ENCODE measurements at places on chromosomes 12 and 14.

- no peak for DNase-seq
Measured at GRCh38 chr12:127538316-127538715, 728.7 kb upstream of the TMEM132C start.

DNA sequence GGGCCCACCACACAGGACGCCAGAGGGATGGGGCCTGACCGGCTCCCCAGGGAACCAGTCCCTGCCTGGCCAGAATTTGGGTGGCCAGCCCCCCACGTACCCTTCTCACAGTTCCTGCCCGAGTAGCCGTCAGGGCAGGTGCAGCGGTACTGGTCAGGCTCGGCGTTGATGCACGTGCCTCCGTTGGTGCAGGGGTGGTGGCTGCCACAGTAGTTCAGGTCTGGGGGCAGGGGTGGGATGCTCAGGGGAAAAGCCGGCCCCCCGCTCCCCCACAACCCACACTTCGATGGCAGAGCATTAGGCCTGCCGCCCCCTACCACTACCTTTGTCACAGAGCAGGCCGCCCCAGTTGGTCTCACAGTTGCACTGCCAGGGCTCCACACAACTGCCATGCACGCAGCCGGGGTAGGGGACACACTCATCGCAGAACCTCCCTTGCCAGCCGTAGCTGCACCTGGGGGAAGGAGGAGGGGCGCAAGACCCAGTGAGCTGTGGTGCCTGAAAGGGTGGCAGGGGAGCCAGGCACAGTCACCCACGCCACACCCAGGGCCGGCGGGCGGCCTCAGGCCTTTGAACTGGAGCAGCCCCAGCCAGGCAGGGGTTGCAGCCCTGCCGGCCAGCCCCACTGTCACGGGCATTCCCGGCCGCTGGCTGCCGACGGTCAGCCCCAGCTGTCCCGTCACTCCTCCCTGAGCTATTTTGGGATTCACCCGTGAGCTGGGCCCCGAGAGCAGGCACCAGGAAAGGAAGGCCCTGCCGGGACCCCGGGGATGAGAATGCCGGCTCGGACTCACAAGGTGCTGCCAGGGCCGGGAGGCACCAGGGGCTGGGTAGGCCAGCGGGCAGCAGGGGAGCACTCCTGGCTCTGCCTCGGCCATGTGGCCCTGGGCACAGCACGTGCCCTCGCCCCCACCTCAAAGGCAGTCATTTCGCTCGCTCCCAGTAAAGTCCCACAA lies 16.5 kb downstream of the JAG2 start:
- no peak for DNase-seq

- DNase-seq, result no peak
Measured at GRCh38 chr12:47982311-47982710, 18.9 kb downstream of the TMEM106C start.

DNA sequence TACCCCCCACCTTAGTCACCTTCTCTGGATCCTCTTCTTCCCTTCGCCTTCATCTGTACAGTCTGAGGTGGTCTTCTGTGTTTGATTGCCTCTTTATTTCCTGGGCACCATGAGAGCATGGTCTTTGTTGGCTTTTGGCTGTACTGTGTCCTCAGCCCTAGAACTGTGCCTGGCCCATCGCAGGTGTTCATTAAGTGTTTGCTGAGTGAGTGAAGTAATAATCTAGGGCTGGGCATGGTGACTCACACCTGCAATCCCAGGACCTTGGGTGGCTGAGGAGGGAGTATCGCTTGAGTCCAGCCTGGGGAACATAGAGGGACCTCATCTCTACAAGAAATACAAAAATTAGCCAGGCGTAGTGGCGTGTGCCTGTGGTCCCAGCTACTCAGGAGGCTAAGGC lies 13.9 kb downstream of the ALDH2 start:
- DNase-seq, result no peak

GRCh38 chr14:45290547-45290946 lies 37.5 kb upstream of the MIS18BP1 start:
- no peak for DNase-seq

DNA sequence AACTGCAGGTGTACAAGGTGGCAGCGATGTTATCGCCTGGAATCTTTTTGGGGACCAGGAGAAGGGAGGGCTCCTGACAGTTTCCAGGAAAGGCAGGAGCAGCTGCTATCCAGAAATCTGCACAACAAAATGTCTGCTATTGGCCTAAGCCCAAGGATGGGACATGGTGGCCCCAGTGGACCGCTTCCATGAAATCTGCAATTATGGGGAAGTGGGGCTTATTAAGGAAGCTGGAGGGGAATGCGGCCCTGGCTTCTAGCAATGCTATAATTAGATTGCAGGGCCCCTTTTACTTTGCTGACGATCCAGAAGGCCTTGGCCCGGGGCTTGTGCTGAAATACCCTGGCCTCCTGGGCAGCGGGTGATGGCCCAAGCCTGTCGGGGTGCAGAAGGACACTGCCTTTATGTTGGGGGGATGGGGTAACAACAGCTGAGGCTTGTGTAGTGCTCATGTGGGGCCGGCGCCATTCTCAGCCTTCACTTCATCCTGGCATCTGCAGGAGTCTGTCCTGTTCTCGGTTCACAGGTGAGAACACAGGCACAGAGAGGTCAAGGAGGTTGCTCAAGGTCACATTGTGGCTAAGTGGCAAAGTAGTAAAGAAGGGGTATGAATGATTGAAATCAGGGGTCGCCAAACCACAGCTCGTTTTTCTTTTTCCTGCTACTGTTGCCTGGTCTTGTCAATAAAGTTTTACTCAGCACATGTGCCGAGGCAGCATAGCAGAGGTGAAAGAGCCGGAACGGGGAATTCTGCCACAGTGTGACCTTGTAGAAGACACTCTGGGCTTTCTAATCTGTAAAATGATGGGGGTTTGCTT lies 153.5 kb downstream of the RBM19 start:
- no peak for DNase-seq

DNA sequence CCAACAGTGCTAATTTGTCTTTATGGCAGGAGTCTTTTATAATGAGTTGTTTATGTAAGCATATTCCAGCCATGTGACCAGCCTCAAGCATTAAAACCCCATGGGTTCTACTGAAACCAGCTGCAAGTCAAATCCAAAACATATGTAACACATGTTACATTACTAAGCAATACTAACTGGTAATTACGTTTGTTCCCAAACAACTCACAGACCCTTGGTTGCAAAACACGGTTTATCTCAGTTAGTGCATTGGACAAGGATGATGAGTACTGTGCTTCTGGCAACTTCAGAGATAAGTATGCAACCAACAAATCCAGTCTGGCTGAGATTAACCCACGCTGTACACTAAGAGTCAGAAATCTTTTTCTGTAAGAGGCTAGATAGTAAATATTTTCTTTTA lies 110.1 kb upstream of the FAR2 start:
- DNase-seq, result no peak

GRCh38 chr14:75205591-75205990 lies 29.2 kb upstream of the TMED10 start:
- DNase-seq, result no peak

DNA sequence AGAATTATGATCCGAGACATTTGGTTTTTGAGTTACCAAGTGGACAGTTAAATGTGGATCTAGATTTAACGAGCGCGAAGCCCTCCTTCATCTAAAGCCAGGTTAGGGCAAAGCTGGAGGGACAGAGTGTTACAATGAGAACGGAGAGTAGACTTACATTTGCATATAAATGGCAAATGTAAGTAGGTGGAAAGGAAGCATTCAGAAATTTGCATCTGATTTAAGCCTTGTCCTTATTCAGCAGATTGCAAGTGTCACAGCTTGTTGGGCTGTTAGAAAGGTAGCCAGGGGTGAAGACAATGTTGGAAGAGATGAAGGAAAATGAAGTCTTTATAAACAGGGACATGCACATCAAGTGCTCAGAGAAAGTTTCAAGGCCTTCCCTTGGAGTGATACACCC lies 806.2 kb downstream of the GALC start:
- DNase-seq, result no peak

DNA sequence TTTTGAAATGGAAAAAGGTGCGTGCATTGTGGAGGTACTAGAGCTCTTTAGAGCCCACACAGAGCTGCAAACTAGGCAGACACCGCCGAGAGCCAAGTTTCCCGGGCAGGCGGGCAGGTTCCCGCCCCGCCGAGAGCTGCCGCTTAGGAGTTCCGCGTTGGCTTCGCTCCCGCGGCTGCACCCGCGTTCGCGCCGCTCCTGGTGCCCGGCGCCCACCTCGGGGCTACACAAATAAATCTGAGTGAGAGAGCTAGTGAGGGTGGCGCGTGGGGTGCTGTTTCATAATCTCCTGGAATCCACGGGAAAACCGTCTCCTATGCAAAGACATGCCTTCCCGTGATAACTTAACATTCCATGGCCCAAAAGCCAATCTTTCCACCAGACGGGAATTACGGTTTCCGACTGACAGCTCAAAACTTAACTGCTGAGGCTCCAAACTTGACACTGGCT lies 645 bp downstream of the KITLG start:
- DNase-seq, result no peak

DNA sequence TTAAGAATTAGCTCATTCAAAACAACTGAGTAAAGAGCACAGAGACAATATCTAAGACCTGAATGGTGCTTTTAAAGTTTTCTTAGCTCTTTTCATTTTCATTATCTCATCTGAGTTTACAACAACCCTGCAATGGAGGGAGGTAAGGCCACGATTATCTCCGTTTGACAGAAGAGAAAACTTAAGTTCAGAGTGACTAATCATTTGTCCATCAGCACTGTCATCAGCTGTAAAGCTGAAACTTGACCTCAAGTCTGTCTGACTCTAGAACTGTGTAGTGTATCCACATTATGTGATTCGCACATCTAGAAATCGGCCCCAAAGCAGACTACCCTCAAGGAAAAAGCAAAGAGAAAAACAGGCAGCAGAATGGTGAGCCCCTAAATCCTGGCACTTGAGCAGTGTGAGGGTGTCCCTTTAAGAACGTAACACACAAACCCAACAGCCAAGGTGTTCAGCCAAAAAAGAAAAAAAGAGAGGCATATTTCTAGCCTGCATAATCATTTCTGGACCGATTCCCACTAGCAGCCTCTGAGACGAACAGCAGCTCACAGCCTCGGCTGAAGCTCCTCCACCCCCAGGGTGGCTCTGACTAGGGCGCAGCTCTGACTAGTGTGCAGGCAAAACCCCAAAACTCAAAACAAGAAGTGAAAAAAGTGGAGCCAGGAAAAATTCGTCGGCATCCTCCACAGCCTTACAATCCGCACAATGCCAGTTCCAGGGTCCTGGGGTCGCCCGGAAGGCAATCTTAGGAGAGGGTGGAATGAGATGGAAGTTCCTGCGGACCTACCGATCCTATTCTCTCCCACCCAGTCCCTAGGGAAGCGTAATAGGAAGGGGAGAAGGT lies 1.6 kb downstream of the STXBP6 start:
- no peak for DNase-seq

DNA sequence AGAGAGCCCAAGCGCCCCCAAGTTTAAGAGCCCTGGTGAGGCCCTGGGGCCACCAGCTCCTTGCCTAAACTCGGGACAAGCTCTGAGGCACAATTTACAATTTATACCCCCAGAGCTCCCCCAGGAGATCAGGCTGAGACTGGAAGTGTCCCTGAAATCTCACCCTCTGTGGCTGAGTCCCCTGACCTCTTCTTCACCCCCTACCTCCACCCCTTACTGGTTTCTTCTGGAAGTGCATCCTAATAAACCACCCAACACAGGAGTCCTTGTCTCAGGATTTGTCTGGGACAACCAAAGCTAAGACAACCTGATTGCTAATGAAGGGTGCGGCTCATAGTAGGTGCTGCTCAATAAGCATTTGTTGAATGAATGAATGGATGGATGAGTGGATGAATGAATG lies 206.4 kb downstream of the BCL11B start:
- no peak for DNase-seq

GRCh38 chr14:34596891-34597290 lies 33.1 kb downstream of the SNX6 start:
- no peak for DNase-seq

GRCh38 chr12:114864837-114865551 lies 181.0 kb upstream of the TBX3 start:
- DNase-seq, result no peak

DNA sequence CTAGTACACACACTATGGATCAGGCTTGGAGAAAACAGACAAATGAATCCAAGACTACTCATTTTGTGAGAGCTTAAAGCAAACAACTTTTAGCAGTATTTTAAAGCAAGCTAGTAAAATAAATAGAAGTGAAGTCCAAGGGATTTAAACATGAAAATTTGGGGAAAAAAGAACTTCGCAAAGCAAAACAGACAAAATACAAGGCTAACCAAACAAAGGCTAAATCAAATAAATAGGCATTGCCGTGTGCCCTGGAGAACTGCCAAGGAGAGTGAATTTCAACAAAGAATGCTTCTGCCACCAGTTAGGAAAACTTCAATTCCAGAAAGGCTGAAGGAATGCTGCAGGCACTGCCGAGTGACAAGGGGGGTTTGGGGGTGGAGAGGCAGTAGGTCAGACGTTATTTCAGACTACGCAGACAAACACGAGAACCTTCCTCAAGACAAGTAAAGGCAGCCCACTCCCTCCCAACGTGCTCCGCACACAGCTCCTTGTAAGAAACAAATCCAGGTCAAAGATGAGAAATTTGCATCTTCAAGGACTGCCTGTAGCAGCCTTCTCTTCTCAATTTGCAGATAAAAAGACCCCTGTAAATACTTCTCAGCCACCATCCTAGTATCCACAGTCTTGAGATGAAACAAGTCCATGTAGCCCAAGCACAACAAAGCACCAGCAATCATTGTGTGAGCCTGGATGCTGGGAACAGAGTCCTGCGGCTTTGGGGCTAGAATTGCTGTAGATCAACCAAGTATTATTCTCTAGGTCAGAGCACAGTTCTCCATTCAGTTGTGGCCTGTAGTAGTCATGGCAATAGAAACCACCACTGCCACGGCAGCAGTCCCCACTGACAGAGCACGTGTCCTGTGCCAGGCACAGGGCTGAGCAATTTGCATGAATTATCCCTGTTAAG lies 43.3 kb downstream of the EFCAB11 start:
- DNase-seq, result no peak

DNA sequence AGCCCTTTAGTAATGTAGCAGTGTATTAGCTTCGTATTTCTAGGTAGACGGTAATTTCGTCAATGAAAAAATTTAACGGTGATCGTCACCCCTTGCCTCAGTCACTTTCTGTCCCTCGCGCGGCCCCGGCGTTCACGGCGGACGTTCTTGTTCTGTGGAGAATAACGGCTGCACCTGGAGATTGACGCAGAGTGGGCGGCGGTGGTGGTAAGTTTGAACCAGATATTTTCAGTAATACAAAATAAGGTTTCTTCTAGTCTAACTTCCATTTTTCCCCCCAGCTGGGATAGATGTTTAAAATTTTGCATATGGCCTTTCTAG lies 341 bp downstream of the ZNF10 start:
- DNase-seq, result no peak

DNA sequence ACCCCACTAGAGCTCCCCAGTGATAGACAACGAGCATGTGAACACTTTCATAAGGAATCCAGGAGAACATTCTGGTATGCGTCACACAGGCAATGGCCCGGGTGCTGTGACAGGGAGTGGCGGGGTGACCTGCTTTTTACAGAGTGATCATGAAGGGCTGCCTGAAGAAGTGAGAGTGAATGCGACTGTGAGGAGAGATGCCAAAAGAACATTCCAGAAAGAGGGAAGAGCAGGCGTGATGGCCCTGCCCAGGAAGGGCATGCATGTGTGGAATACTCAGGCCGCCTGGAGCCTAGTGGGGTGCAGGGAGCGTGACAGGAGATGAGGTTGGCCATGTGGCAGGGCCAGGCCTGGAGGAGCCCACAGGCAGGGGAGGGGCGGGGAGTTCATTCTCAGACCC lies 53.8 kb downstream of the FZD10 start:
- DNase-seq, result no peak

Data from NCI-H2107 (cell line).